NCI-H1417 treated with DMSO at 0.1 percent for 48 hours (cell line): ENCODE measurements at places on chromosomes 16 and 17.

GRCh38 chr16:24308200-24308599 lies 52.1 kb downstream of the CACNG3 start:
- no peak for DNase-seq

DNA sequence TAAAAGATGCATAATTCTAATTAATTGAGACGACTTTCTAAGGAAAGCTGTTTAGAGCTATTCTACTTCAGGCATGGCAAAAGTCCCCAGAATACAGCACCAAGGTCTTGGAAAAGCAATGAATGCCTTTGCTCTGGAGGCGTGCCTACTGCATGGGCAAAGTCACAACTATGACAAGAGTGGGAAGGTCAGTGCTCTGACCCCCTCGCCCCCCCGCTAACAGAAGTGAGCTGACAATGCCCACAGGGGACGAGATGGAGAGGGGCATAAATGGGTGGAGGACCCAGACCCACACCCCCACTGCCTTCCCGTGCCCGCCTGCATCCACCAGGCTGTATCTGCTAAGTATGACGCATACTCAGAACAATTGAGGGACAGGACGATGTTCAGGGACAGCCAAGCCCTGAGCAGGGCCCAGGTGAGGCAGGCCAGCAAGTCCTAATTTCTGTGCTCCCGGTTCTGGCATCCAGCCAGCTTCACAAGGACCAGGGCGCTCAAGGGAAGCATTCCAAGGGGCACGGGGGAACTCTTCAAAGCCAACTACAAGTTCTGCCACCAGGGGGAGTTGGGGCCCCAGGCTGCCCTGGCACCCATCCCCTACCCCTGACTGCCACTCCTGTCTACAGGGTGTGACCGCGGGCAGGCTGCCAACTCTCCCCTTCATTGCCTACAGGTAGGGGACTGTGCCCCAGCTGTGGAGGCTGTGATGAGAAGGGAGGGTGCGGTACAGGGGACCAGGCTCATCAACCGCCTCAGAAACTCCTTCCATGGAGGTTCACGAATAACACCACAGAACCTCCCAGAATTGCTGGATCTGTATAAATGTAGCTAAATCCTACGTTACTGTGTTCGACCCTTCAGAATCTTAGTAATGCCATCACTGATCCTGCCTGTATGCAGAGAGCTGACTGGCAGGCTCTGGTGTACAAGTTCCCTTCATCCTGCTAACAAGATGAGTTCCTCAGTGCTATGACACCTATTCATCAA lies 20.8 kb downstream of the NPRL3 start:
- DNase-seq: no peak

DNA sequence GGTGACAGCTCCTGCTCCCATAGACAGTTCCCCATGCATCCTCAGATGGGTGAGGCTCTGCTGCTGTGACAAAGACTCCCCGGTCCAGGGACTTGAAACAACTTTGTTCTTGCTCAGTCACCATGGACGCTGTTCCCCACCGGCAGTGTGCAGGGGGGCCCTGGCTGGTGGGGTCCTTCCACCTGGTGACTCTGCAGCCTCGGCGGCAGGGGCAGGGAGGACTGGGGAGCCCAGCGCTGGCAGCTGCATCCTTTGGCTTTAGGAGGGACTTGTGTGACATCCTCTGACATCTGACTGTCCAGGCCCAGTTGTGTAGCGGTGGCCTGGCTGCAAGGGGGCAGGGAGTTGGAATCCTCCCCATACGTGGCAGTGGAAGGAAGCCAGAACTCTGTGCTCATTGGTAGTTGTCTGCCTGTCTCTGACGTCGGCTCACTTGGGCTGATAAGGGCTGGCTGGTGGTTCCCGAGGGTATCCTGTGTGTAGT lies 107.3 kb downstream of the CMIP start:
- DNase-seq: no peak

DNA sequence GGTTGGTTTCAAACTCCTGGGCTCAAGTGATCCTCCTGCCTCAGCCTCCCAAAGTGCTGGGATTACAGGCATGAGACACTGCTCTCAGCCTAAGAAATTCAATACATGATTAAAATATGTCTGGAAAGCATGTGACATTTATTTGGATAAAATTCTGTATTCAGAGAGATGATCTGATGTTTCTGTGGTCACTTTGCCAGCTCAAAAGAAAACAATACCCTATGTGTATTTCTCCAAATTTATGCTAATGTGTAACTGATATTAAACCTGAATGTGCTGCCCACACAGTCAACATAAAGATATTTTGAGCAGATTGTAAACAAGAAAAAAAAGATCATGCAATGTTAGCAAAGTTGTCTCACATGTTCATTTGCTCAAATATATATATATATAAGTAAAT lies 16.7 kb downstream of the C17orf67 start:
- DNase-seq: no peak

GRCh38 chr17:44587339-44587738 lies 30.1 kb downstream of the FZD2 start:
- no peak for DNase-seq

DNA sequence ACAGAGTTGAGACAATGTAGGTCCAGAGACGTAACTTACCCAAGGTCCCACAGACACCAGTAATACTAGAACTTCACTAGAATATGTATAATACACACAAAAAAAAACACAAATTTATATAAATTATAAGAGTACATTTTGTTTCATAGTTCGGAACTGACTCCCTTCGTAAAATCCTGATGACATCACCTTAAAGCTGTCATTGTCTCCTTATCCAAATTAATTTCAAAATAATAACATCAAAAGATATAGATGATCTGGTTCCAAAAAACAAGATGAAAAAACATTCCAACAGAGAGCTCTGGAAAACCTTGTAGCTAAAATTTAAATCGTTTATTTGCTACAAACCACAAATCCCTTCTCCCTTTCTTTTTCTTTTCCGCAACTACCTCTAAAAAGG lies 10.0 kb downstream of the FBXL20 start:
- DNase-seq: no peak

DNA sequence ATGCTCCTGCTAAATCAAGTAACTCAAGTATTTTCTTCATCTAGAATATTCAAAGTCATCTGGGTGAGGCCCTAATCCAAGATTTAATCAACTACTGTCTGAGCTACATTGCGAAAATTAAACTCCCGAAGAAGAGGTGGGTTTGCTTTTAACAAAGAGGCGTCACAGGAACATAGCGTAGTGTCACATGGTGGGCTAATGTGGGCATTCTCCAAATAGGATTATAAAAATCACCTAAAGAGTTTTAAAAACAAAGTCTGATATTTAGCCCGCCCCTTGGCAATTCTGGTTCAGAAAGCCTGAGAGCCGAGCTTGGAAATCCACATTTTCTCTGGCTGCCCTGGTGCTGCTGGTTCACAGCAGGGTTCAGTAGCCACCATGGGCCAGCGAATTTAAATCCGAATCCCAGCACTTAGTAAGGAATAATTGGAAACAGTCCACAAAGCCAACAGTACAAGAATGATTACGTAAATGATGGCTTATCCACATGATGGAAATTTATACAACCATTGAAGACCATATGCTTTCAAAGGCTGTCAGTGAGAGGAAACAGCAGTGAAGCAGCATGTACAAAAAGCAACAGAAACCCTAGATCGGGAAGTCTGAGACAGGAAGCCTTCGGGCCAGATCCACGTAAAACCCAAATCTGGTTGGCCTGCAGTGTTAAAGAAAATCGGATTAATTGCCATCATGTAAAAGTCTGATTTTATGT lies 8.8 kb downstream of the PMM2 start:
- no peak for DNase-seq

- DNase-seq: no peak
These were observed 7.9 kb upstream of the PLEKHG4 start for GRCh38 chr16:67271446-67271845.

GRCh38 chr17:81435652-81436293 lies 40.5 kb downstream of the BAHCC1 start:
- no peak for DNase-seq

DNA sequence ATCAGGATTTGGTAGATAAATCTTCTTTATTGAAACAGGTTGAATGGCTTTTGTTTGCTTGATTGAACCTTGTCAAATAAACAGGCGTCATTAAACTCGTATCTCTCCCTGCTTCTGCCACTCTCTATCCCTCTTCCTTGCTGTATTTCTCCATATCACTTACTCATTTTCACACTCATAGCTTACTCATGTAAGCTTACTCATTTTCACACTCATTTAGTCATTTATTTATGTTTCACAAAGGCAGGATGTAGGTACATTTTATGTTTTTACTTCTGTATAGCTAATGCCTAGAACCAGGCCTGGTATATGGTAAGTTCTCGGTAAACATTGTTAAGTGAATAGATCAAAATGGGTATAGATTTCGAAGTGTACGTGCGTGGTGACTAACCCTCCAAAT lies 450.0 kb downstream of the PMP22 start:
- no peak for DNase-seq

GRCh38 chr17:11485336-11486100 lies 112.8 kb upstream of the DNAH9 start:
- no peak for DNase-seq

DNA sequence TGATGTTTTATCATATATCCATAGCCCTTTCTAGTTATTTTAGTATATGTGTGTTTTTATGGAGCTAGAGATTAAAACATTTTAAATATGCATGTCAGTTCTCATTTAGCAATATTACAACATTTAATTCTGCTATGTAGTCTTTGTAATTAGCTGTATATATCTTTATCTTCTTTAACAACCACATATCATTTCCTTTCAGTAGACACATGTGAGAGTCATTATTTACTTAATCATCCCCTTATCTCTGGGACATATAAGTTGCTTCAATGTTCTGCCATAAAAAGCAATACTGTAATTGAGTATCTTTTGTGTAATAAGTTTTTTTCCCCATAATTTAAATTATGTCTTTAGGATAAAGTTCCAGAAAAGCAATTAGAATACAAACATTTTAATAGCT lies 52.0 kb upstream of the CLEC3A start:
- DNase-seq: no peak

- DNase-seq: no peak
These were observed 9.6 kb upstream of the SPNS2 start for GRCh38 chr17:4488989-4489595.

DNA sequence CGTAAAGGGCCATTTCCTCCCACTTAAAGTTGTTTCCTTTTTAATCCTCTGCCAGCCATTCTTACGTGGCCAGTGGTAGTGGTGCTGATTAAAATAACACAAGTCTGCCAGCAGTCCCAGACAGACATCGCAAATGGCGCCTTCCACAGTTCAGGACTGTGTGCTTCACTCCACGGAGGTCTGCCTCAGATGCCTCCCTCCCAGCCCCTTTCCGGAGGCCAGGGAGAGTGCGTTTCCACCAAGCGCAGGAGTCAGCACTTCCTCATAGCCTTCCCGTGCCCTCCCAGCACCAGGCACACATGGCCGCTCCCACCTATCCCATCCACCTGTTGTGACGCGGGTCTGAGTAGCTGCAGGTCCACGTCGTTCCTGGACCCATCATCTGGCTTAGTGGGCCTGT lies 205.6 kb downstream of the RPTOR start:
- DNase-seq: no peak

DNA sequence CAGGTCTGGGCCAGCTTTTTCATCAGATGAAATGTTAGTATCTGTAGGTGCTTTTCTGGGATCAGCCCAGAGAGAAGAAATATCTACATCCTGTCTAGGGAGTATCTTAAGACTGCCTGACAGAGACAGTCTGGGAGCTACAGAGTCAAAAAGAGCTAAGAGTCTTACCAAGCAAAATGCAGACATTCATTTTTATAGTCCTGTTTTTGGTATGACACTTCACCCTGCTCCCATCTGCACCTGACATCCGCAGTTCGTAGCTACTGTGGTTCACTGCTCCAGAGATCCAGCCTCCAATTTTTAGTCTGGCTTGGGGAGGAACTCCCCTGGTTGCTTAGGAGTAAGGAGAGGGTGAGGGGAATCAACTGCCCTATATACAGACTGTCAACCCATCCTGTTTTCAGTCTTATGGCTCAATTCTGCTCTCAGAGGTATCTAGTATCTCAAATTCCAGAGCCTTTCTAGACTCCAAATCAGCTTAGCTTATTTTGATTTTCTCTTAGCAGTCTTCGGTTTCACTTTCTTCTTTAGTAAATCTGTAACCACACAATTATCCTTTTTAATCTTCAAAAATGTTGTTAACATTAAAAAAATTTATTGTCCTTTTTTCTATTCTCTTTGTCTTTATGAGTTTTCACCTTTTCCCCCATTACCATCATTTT lies 97.8 kb downstream of the TMEM100 start:
- no peak for DNase-seq

DNA sequence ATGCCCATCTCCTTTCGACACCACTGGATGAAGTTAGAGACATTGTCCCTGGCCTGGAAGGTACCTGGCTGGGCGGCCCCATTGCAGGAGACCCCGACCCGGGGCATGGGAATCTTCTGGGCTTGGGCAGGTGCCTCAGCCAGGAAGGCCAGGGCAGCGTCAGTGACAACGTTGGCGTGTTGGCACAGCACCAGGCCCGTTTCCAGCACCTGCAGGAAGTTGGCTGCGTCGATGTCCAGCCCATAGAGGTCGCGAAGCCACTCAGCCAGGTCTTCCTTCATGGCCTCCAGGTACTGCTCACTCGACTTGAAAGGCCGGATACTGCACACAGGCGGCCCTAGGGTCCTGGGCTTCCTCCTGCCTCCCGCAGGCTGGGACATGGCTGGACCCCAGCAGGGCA lies 568 bp downstream of the GAS2L2 start:
- DNase-seq: no peak

- DNase-seq: no peak
These were observed 45.7 kb downstream of the OMG start for GRCh38 chr17:31251105-31251969.

GRCh38 chr17:51683291-51683690 lies 422.9 kb downstream of the UTP18 start:
- no peak for DNase-seq

DNA sequence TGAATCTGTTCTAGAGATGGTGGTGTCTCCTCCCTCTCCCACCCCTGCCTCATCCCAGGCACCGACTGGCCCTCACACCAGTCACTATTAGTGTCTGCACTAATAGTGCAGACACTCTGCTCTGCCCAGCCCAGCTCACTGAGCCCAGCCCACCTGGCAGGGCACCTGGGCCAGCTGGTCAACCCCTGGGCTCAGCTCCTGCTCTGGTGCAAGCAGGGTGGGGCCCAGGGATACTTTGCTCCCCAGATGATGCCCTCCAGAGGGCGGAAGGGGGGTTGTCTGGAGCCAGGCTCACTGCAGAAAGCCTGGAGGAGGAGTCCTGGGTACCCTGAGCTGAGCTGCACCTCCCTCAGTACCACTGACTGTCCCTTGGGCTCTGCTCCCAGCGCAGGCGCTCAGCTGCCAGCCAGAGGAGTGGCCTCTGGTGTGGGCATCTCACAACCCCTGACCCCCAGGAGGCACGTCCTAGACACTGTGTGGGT lies 14.5 kb downstream of the RAB11FIP4 start:
- DNase-seq: no peak

- no peak for DNase-seq
These were observed 35.7 kb upstream of the NDRG4 start for GRCh38 chr16:58464047-58464915.

DNA sequence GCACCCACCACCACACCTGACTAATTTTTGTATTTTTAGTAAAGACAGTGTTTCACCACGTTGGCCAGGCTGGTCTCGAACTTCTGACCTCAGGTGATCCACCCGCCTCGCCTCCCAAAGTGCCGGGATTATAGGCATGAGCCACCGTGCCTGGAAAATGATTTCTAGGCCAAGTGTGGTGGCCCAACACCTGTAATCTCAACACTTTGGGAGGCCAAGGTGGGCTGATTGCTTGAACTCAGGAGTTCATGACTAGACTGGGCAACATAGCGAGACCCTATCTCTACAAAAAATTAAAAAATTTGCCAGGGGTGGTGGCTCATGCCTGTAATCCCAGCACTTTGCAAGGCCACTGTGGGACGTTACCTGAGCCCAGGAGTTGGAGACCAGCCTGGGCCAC lies 11.0 kb upstream of the BAIAP3 start:
- no peak for DNase-seq

- no peak for DNase-seq
These were observed 87.6 kb upstream of the TOX3 start for GRCh38 chr16:52634528-52634927.

GRCh38 chr17:5662409-5663085 lies 78.2 kb upstream of the NLRP1 start:
- DNase-seq: no peak
